ENCODE measurements at places on chromosomes 6 and 20. TPM values are rescaled to one million over a fixed set of nuclear protein-coding genes. Genes with fewer than 3 reads are reported as not detected.

Gene SLC22A7
- not detected for total RNA-seq

Gene SALL4
- 0.68 TPM for total RNA-seq

Gene CAP2
- 11.1 TPM for total RNA-seq

Gene LY6G5B
- total RNA-seq: 2.7 TPM

Gene RFX6
- total RNA-seq: not detected

Gene MMP24
- total RNA-seq: 35.6 TPM

Gene PDYN
- total RNA-seq: not detected

Gene TTLL9
- total RNA-seq: not detected

Gene TNF
- total RNA-seq: not detected

Gene TDRD6
- total RNA-seq: not detected

Gene POM121L2
- not detected for total RNA-seq

Gene BHLHE23
- not detected for total RNA-seq

Gene MRPS18A
- 47.9 TPM for total RNA-seq

Gene MATN4
- total RNA-seq: 0.07 TPM

Gene IL17A
- total RNA-seq: not detected

Gene GTSF1L
- total RNA-seq: not detected

Gene FAM217A
- not detected for total RNA-seq

Gene ZNF165
- total RNA-seq: 0.80 TPM

Gene CRISP2
- not detected for total RNA-seq

Gene SLC17A4
- total RNA-seq: not detected

Gene TREM2
- 0.08 TPM for total RNA-seq

Gene TFAP2A
- 10.1 TPM for total RNA-seq

Gene MAS1
- not detected for total RNA-seq

Data from A549 treated with dexamethasone at 1 μM for 4 hours (cell line).